Suppressor macrophage treated with lipopolysaccharide for 1 hour (primary cell): ENCODE measurements at places on chromosomes 1 and 21.

DNA sequence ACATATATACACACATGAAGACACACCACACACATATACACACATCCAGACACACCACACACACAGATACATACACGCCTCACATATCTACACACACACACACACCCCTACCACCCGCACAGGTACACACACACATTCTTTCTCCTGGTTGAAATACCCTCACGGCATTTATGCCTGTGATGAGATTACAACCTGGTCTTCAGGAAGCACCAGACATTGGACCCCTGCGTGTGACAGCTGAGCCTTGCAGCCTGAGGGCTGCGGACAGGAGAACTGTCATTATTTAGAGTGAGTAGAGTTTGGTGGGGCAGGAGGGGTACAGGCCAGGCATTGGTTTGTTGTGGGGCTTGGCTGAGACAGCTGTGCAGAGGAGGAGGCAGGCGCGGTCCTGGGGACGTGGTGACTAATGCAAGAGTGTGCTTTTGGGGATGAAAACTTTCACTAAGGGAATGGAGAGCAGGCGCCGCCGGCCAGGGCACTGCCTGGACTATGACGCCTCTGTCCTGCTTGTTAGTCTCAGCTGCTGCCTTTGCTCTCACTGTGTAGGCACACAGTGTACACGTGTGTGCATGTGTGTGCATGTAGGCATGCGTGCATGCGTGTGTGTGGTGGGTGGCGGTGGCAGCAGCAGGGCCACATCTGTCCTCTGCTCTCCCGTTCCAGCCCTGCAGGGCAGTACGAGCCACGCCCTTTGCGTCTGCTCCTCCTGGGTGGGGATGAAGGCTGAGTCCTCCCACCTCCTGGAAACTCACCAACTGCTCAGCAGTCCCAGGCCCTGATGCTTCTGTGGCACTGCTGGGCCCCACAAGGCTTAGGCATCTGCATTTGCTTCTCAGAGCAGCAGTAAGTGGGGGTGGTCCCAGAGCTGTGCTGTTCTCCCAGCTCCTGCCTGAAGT lies 57.6 kb downstream of the SPSB1 start:
- DNase-seq, result no peak

GRCh38 chr1:203638950-203639349 lies 12.3 kb downstream of the ATP2B4 start:
- peak; percentile 58 for DNase-seq

DNA sequence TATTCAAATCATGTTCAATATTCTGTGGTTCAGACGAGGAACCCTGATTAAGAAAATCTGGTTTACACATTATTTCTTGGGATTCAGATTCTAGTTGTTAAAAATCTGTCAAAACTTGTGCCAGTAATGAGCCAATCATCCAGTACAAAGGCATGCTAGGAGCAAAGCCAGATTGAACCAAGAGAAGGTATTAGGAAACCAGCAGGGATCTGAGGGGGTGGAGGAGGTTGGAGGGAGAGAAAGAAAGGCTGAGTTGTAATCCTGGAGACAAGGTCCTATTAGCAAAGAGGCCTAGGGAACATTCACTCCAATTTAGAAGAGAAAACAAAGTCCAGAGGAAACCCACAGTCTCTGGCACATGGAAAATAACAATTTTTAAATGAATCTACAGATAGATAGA lies 352.9 kb downstream of the LTN1 start:
- DNase-seq, result no peak

- no peak for DNase-seq
Measured at GRCh38 chr1:1602304-1602967, 2.5 kb upstream of the FNDC10 start.

GRCh38 chr1:216807696-216808095 lies 84.5 kb upstream of the ESRRG start:
- no peak for DNase-seq

DNA sequence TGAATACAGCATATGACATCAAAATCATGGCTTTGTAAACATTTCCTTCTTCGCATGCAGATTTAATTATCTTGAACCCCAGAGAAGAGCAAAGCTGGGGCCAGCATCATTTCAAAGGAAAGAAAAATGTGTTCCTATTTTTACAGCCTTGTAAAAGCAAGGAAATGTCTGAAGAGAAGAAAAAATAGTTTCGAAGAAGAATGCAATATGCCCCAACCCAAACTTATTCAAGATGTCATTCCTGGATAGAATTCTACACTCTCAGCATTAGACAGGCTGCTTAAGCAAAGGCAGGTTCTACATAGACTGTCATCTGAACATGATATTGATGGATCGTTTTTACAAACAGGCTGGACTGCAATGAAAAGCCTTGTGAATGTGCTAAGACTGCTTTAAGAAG lies 900.8 kb downstream of the TTLL7 start:
- DNase-seq, result no peak

DNA sequence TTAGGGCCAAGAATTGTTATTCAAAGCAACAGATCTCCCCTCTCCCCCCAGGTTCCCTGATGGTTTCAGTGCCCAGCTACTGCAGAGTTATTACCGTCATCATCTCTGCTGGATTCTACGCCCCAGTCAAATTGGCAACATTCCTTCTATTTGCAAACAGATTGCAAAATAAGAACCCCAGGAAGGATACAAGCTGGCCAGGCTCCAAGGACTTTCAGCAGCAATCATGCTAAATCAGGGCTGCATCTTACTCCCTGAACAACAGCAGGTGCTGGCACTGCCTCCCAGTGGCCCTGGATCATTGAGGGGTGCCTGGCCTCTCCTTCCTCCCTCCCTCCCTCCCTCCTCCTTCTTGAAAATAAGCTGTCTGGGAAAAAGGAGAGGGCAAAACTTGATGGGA lies 521.6 kb upstream of the BEND5 start:
- DNase-seq, result no peak

- DNase-seq, result no peak
Measured at GRCh38 chr1:26493267-26493666, 21.0 kb downstream of the HMGN2 start.

DNA sequence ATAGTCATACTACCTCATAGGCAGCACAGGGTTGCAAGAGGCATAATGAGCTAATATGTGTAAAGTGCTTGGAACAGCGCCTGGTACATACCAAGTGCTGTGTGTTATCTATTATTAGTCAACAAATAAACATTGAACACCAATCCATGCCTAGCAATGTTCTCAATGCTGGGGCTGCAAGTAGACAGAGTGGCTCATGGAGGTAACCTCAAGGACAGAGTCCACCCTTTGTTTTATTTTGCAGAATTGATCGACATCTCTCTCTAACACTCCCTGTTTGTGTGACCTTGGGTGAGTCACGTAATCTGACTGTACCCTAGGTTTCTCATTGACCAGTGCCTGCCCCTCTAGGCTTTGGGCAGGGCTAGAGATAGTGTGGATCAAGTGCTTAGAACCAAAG lies 164.0 kb upstream of the KLHDC7A start:
- no peak for DNase-seq

DNA sequence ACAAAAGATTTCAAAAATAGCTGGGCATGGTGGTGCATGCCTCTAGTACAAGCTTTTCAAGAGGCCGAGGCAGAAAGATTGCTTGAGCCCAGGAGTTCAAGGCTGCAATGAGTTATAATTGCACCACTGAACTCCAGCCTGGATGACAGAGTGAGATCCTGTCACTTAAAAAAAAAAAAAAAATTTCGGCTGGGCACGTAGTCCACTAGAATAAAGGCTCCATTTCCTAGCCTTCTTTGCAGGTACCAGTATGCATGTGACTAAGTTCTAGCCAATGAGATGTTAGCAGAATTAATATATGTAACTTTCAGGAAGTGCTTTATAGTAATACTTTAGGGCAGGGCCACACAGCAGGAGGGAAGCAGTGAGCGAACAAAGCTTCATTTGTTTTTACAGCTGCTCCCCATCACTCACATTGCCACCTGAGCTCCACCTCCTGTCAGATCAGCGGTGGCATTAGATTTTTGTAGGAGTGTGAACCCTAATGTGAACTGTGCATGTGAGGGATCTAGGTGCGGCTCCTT lies 28.8 kb upstream of the SYDE2 start:
- no peak for DNase-seq

GRCh38 chr1:151540982-151541377 lies 871 bp downstream of the TUFT1 start:
- peak; percentile 29 for DNase-seq

DNA sequence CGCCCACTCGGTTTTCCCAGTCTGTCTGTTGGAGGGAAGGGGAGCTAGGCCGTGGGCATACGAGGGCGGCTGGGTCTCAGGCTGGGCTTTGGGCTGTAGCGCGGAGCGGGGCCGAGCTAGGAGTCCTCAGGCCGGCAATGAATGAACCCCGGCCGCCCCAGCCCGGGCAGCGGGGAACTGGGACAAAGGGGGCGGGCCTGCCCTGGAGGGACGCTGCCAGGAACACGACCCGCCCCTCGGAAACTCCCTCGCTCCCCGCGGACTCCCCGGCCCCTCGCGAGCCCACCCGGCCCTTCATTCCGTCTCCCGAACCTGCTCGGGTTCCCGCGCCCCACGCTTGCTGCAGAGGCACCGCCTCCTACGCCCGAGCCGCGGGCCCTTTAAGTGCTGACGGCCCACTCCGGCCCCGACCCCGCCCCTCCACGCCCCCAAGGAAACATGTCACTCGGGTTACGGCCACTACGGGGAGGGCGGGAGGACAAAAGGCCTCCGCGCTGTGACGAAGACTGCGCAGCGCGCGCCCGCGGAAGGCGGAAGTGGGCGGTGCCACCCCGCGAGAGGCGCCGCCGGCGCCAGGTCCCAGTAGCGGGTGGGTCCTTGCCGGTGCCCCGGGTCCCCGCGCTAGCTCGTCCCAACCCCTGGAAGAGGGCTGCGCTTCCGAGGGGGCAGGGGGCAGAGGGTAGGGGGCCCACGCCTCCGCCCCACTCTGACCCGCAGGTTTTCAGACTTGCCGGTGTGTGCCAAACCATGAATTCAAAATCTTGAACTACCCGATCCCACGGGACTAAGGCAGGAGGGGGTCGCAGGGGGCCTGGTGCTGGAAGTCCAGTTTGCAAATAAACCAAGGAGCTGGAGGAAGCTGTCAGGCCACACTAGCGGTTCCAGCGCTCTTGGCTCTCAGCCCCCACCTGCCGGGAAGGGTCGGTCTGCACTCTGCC lies at the start of gene GALE:
Gene GALE (minus strand): TSS at position 355 of the 938 bp plus-strand sequence. CDS start 1,747 bp downstream, outside the sequence.
- peak; percentile 96 for DNase-seq

DNA sequence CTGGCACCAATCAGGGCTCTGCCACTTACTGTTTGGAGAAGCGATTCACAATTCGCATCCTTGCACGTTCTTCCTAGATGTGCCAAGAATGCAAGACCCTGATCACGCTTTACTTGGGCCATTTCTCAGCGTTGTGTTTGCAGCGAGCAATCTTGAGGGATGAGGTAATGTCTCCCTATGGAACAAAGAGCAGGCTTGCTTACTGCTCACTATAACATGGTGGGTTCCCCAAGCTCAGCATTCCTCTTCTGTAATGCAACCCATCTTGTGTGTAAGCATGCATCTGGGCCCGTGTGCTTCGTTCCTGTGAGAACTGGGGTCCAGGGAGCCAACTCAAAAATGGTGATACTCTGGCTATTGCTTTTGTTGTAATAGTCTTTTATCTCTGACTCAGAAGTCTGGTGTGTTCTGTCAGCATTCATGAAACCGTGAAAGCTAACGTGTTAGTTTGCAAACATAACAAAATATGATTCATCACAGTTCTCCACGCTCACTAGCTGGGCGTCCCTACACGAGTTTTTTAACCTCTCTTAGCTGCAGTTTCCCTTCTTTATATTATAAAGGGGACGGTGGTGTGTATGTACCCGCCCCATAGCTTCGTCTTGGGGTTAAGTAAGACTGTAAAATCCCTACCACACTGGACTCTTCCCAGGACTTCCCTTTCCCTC lies 33.3 kb downstream of the DNTTIP2 start:
- DNase-seq, result peak; percentile 99

DNA sequence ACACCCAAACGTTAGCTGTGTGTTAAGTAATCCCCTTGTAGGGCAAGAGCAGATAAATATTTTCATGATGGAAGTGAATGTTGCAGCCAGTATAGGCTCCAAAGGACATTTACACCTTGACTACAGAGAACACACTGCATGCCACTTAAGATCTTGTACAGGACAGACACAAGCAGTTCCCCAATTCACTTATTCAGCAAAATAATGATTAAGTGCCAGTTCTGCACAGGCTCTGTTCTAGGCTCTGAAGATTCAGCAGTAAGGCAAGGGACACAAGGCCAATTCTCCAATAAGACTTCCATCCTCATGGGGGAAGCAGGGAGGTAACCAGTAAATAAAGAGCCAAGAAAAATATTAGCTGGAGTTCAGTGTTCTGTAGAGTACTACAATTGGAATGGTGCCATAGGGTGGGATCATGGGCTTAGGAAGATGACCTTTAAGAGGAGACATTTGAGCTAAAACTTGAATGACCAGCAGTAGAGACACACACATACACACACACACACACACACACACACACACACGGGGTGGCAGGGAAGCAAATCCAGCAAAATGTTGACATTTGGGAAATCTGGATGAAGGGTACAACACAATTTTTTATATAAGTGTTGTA lies 199.9 kb upstream of the JUN start:
- no peak for DNase-seq

DNA sequence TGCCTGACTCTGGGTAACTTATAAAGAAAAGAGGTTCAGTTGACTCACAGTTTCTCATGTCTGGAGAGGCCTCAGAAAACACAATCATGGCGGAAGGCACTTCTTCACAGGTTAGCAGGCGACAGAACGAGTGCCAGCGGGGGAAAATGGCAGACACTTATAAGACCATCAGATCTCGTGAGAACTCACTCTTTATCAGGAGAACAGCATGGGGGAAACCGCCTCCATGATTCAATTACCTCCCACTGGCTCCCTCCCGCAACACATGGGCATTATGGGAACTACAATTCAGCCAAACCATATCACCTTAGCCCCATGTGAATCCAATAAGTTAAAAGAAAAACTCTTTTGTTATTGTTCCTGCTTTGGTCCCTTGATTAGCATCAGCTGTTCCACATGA lies 725.2 kb downstream of the LRRIQ3 start:
- DNase-seq, result no peak

- DNase-seq, result peak; percentile 13
Measured at GRCh38 chr1:230743899-230744298, 3.3 kb upstream of the CAPN9 start.

- no peak for DNase-seq
Measured at GRCh38 chr1:6953907-6954364, 168.7 kb downstream of the CAMTA1 start.

DNA sequence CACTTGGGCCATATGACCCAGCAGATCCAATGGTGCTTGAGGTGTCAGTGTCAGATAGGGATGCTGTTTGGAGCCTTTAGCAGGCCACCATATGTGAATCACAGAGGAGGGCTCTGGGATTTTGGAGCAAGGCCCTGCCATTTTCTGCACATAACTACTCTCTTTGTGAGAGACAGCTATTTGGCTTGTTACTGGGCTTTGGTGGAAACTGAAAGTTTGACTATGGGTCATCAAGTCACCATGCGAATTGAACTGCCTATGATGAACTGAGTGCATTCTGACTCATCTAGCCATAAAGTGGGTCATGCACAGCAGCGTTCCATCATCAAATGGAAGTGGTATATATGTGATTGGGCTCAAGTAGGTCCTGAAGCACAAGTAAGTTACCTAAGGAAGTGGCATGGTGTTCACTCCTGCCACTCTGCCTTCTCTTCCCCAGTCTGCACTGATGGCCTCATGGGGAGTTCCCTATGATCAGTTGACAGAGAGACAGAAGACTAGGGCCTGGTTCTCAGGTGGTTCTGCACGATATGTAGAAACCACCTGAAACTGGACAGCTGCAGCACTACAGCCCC lies 447.3 kb downstream of the AGBL4 start:
- DNase-seq, result no peak
